ENCODE measurements at places on chromosomes 16 and 17. TPM values are rescaled to one million over a fixed set of nuclear protein-coding genes. Genes with fewer than 3 reads are reported as not detected.

DNA sequence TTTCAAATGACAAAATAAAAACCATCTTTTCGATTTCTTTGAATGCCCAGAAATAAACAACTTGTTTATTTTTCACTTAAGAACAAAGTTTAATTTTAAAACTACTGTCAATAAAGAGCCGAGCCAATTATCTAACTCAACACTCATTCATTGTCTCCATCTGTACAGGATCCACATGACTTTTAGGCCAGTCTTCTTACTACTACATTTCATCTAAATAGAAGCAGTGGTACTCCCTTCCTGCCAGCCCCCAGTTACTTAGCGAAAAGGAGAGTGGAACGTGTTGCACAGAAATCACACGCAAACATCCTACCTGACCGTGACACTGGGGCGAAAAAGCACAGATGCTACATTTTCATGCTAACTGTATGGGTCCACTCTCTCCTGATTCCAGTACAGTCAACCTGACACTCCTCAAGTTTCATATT lies 1.2 kb downstream of the GNA13 start:
- H3K4me3 ChIP-seq = peak overlapping the region; percentile 96
- H3K36me3 ChIP-seq = peaks cover 46% of the 10 kb centered on the region
- peaks cover 39% of the 10 kb centered on the region for H3K4me1 ChIP-seq
- peaks cover 4% of the 10 kb centered on the region for H3K27me3 ChIP-seq

- no peaks in the 10 kb centered on the region for H3K27me3 ChIP-seq
- DNase-seq = no peak
Observed at GRCh38 chr17:50348522-50349242, 2.8 kb downstream of the XYLT2 start.

- H3K4me3 ChIP-seq = no peak overlapping the region
- H3K4me1 ChIP-seq = peaks cover 3% of the 10 kb centered on the region
- no peaks in the 10 kb centered on the region for H3K27me3 ChIP-seq
- H3K36me3 ChIP-seq = no peaks in the 10 kb centered on the region
- no peak for DNase-seq
- no peak overlapping the region for H3K27ac ChIP-seq
Observed at GRCh38 chr17:58127846-58128245, 20.3 kb upstream of the OR4D1 start.

PPP1R27 gene
- not detected for total RNA-seq

- H3K27ac ChIP-seq = no peak overlapping the region
- H3K27me3 ChIP-seq = no peaks in the 10 kb centered on the region
- peaks cover 29% of the 10 kb centered on the region for H3K4me1 ChIP-seq
- H3K4me3 ChIP-seq = no peak overlapping the region
Observed at GRCh38 chr16:17420816-17421215, 49.9 kb downstream of the XYLT1 start.

- no peaks in the 10 kb centered on the region for H3K27me3 ChIP-seq
- peaks cover 3% of the 10 kb centered on the region for H3K36me3 ChIP-seq
- H3K4me3 ChIP-seq = no peak overlapping the region
Observed at GRCh38 chr17:51016099-51016498, 104.6 kb downstream of the SPAG9 start.

KIFC3 gene
- total RNA-seq = 1.3 TPM

DNA sequence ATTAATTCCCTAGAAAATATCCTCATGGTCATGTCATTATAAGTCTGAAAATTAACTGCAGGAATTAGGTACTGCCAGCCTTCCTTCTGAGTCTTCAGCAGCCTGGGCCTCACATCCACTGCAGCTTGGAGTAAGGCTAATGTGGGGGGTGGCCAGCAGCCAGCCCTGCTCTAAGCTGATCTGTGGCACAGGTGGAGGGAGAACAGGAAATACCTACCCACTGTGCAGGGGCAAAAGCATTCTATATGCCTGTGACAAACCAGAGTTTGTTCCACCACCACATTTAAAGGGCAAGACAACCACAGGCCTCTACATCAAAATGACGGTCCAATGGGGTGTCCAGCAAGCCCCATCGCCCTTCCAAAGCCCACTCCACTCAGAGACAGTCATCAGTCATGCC lies 9.4 kb downstream of the NPRL3 start:
- no peak for DNase-seq
- no peaks in the 10 kb centered on the region for H3K27me3 ChIP-seq
- H3K4me1 ChIP-seq = peaks cover 23% of the 10 kb centered on the region
- no peak overlapping the region for H3K4me3 ChIP-seq

All from activated naive CD8-positive, alpha-beta T cell treated with anti-CD3 and anti-CD28 coated beads for 36 hours (primary cell).